Upper lobe of left lung (tissue), 6 donors: ENCODE measurements at places on chromosomes 5 and 9. TPM values are rescaled to one million over a fixed set of nuclear protein-coding genes. Genes with fewer than 3 reads are reported as not detected.
A peak's percentile ranks its signal among the peaks of the same experiment; 100 is the strongest.

- DNase-seq: no peak
Measured at GRCh38 chr5:68070591-68071281, 144.8 kb upstream of the PIK3R1 start.

- no peak for DNase-seq
Measured at GRCh38 chr5:136730426-136730825, 365.1 kb upstream of the TRPC7 start.

GRCh38 chr9:70873506-70873905, 247.9 kb downstream of the TRPM3 start:
- no peak for DNase-seq

UBE2QL1 gene
- not detected for total RNA-seq

GRCh38 chr5:135458921-135459331, 6.8 kb upstream of the TIFAB start:
- no peak for DNase-seq

DNA sequence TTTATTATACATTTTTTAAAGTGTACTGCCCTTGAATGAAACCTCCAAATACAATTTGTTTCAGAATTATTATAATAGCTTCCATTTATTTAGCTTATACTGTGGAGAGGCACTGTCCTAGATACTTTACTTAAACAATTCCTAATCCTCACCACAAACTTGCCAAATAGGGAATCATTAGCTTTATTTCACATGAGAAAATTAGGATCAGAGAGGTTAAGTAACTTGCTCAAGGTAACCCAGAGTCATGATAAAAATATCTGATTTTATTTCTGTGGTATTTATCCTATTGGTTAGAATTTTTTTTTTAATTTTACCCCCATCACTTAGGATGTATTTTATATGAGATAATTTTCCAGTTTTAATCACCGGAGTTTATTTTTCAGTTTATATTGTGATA, 78.4 kb downstream of the ADGRV1 start:
- DNase-seq: no peak

- peak; percentile 79 for DNase-seq
Measured at GRCh38 chr5:143714629-143715028, 97.3 kb upstream of the HMHB1 start.

DNA sequence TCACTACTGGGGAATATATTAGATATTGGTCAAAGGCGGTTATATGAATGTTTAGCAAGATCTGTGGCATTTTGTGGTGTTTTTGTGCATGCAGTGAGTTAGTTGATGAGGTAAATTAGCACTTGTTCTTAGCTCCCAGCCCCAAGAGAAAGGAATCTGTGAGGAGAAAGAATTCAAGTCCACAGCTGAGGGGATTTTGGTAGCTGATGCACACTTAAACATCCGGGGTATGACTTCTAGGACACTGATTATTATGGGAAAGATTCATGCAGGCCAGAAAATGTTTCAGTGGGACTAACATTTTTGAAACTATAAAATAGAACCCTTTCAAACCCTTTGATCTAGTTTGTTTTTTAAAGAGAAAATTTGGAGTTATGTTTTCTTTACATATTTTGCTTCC, 118.2 kb upstream of the RPS23 start:
- no peak for DNase-seq

- DNase-seq: no peak
Measured at GRCh38 chr5:73637565-73637964, 11.6 kb downstream of the ARHGEF28 start.

DMRT2 gene
- total RNA-seq: 0.84 TPM

GRCh38 chr5:84688566-84688965, 303.9 kb upstream of the EDIL3 start:
- DNase-seq: no peak

TEX48 gene
- total RNA-seq: not detected

CCL27 gene
- total RNA-seq: not detected

- no peak for DNase-seq
Measured at GRCh38 chr5:80101993-80102392, 66.8 kb downstream of the THBS4 start.

DNA sequence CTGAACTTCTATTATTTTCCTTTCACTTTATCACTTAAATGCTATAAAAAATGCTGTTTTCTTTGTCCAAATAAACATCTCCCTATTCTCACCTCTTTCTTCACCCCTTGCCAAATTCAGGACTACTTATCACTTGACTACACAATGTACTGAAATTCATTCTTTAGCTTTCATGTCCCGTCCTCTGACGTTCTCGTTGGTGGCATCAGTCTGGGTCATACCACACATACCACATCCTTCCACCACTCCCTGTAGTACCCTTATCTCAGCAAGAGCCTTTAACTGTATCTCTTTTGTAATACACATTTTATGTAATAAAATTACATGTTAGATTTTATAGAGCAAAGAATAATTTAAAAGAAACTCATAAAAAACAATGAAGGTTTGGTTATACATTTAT, 231.1 kb upstream of the PAPPA start:
- no peak for DNase-seq

DNA sequence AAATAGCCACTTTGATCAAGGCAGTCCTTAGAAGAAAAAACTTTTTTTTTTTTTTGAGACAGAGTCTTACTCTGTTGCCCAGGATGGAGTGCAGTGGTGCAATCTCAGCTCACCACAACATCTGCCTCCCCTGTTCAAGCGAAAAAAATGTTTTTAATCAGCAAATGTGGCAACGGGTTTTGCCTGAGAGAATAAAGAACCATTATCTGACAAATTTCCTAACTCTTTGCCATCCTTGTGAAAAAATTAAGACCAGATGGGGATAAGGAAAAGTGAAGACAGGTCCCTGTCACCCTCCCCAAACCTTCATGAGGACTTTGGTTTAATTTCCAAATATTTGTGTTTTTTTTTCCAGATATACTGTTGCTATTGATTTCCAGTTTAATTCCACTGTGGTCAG, 107.3 kb upstream of the SPOCK1 start:
- DNase-seq: no peak

SHB gene
- 29.7 TPM for total RNA-seq

PCA3 gene
- total RNA-seq: not detected

DNA sequence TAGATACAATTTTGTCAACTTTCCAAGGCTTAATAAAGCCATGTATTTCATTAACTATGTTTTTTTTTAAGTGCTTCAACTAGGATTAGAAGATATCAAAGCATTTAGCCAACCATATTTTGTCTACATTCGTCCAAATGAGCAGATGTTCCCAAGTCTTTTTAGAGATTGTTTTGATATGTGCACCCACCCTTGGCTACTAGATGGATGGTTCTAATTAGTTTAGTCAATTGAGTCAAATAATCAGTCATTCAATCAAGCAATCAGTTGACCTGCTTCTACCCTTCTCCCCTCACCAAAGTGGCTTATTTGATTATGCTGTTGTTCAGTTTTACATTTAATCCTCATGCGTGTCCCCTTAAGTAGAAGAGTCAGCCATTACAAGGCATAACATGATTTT, 319.5 kb upstream of the TNC start:
- no peak for DNase-seq

- no peak for DNase-seq
Measured at GRCh38 chr5:99059685-99060084, 130.9 kb upstream of the CHD1 start.

- no peak for DNase-seq
Measured at GRCh38 chr5:158639881-158640592, 459.7 kb downstream of the EBF1 start.

DNA sequence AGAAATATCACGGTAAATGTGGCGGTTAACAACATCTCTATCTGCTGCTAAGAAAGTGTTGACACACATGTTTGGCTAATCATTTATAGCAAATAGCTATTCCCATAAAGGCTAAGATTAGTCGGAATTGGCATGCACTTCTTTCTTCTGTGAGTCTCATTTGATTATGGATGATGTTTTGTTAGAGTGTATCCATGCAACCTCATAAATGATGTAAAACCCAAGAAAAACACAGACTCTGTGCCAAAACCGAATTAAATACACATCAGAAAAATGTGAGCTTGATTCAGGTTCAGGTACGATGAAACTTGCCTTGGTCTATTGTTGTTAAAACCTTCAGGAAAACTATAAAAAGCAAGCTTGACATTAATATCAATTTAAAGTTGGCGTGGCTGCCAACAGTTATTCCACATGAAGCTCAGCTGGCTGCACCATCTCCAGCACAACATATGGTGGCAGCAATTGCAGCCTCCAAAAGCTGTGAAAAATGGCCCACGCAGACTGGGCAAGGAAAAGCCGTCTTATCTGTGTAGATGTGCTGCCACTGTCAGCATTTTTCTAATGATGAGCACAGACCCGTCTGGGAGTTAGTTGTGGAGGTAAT, 41.1 kb upstream of the ICE1 start:
- no peak for DNase-seq

GRCh38 chr5:25006734-25007133, 362.0 kb upstream of the CDH10 start:
- DNase-seq: no peak

PHYHD1 gene
- total RNA-seq: 27.6 TPM

DNA sequence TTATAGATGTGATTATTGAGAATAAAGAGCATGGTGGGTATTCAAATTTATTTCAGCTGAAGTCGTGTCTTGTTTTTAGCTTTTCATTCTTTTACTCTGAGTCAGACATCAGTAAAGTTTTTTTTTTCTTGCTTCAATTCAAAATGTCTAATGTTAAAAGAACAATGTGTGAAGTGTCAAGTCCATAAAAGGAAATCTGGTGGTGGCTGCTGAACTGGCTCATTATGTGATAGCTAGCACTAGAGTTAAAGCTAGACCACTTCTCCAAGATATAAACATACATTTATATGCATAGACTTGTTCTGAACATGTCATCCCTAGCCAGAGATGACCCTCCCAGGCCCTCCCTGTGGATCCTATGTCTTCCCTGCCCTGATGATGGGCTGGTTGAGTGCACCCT, 338.3 kb downstream of the RAB3C start:
- no peak for DNase-seq

GRCh38 chr9:126985870-126986498, 71.4 kb downstream of the RALGPS1 start:
- DNase-seq: no peak

DNA sequence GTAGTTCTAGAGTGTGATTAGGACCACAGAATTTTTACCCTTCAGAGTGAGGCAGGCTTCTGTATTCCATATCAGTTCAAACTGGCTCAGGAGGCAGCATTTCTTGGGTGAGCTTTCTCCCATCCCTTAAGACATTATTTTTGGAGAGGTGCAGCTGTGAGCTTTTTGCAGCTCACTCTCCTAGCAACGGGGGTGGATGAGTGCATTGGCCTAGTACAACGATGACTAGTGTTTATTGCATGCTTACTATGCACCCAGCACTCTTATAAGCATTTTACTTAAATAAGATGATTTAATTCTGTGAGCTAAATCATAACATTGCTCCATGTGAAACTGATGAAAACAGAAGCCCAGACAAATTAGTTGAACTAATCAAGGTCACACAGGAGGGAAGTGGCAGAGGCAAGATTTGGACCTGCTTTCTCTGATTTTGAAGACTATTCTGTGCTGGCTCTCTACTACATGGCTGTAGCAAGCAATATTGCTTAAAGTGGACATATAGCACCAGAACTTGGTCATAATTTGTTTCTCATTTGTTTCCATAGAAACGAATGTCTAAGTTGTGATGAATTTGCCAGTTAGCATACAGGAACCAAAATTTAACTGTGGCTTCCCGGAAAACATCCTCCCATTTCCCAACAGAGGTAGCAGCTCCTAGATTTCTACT, 372.1 kb upstream of the RIOK2 start:
- no peak for DNase-seq

DNA sequence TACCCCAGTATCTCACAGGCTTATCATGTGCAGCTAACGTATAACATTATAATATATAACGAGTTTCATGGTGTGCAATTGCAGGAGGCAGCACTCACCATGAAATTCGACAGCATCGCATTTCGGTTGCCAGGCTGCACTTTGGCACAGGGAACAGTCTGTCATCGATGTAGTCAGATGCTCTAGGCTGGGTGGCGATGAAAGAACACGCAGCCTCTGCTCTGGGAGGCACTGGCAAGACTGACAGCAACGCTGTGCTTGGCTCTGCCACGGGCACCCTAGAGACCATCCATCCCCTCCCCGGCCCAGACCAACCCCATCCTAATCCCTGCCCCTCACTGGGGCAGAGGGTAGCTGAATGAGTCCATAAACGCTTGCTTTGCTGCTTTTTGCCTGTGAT, 290.8 kb downstream of the MED10 start:
- no peak for DNase-seq
